ENCODE measurements at places on chromosomes 5 and 9.

GRCh38 chr9:35767458-35767857 is 13.4 kb upstream of the MSMP start:
- no peak for DNase-seq

GRCh38 chr9:124934290-124934689 is 6.6 kb downstream of the GOLGA1 start:
- no peak for DNase-seq

- no peak for DNase-seq
Measured at GRCh38 chr9:378263-378662, 163.6 kb downstream of the DOCK8 start.

DNA sequence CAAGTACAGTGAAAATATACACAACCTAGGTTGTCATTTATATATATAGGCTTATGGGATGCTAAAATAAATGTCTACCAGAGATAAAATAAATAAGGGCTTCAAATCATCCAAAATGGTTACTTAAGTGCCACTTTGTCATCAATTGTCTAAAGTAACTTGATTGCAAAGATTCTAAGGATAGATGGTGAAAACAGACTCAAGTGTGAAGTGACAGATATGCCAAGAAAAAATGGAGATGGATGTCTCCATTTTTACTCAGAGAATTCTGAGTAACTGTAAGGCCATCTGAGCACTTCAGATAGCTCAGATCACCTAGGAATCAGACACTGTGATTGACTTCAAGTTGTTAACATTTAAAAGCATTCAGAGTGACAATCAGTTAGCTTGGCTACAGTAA is 824.3 kb downstream of the PRELID2 start:
- DNase-seq, result no peak

- DNase-seq, result no peak
Measured at GRCh38 chr9:92295827-92296258, 2.3 kb upstream of the IARS1 start.

- DNase-seq, result no peak
Measured at GRCh38 chr5:142192286-142193113, 83.9 kb downstream of the NDFIP1 start.

GRCh38 chr9:95017661-95018060 is 291.2 kb downstream of the AOPEP start:
- DNase-seq, result no peak

- DNase-seq, result no peak
Measured at GRCh38 chr5:78399116-78399515, 38.7 kb downstream of the SCAMP1 start.

DNA sequence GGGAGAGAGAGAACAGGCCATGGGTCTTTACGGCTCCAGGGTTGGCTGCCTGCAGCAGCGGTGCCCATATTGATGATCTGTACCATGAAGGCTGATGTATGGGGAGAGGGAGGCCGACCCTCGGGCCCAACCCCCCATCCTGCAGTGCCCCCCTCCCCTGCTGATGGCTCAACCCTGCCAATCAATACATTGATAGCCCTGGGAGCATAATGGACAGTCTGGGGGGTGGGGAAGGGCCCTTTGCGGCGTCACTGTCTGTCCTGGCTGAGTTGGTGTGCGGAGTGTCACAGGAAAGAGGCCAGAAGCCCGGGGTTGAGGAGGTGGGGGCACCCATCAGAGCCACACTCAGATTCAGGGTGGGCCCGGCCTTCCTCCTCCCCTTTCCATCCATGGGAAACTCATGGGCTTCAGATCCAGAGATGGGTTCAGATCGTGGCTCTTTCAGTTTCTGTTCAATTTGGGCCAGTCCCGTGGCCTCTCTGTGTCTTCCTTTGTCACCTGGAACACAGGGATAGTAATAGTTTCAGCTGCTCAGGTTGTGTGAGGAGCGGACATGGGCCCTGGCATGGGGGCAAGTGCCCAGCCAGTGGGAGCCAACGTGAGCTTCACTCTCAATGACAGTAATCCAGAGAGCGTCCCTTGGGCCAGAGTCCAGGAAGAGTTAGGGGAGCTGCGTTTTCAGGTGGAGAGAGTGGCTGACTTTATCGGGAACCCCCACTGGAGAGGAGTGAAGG is 9.5 kb downstream of the FGF18 start:
- DNase-seq, result no peak

GRCh38 chr5:176711883-176712282 is 64.6 kb downstream of the TSPAN17 start:
- no peak for DNase-seq

DNA sequence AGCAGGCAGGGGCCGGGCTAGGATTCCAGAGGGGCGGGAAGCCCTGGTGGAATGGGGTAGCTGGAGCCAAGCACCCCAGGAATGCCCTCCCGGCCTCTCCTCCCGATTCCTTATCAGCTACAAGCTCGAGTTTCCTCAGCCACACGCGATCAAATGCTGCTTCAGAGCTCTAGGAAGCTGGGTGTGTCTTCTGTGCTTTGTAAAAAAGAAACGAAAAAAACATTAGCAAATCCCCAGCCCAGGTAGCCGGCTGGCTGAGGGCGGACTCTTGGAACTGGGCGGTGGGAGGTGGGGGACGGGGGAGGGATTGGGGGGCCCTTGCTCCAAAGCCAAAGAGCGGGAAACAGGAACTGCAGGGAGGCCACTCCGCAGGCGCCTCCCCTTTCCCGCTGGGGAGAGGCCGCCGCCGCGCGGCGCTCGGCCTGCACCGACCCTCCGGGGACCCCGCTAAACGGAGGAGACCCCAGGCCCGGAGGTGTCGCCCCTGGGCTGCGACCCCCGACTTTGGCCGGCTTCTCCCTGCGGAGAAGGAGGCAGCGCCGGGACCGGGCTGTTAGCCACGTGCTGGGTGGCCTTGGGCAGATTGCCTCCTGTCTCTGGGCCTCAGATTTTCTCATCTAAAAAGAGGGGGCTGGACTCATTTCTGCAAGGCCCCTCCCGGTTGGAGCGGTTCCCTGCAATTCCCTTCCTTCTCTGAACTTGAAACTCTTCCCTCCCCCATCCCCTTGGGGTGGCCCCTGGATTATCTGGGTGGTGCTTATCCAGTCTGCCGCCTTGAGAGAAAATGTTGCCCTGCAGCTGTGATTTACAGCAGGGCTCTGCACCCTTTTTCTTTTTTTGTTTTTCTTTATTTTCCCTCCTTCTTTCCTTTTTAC is 40.9 kb upstream of the FABP6 start:
- DNase-seq, result no peak

DNA sequence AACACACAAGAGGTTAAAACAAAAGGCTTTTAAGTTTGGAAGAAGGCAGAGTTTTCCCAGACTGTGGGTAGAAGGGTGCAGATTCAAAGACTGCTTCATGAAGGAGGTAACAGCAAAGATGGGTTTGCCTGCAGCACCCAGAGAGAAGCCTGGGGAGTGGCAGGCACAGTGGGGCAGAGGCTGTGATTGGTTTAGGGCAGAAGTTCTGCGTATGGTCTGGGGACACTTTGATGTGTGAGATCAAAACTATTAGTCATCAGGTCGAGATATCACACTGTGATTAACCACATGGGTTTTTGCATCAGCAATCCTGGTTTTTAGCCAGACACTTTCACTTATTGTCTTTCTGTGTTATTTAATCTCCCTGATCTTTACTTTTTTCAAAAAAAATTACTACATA is 188.8 kb upstream of the GLRA1 start:
- peak; percentile 1 for DNase-seq

- no peak for DNase-seq
Measured at GRCh38 chr9:77648234-77649108, at the start of gene GNA14. TSS of gene GNA14 (minus strand) at chr9:77648322. CDS start at chr9:77647793, 529 bp downstream.

DNA sequence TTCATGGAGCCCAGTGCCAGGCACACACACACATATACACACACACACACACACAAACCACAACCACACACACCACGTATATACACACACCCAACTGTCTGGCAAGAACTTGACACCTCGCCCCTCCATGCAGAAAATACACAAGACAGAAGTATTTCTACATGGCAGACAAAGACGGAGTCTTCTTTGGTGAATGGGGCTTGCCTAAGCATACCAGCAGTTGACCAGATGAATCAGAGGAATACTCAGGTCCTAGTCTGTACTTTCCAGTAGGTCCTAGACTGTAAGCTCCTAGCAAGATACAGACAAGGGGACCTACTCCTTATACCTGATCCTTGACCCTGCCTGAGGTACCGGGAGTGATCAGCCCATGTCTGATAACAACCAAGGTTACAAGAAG is 60.1 kb downstream of the SIL1 start:
- DNase-seq, result no peak

All from stimulated activated CD8-positive, alpha-beta memory T cell treated with anti-CD3 and anti-CD28 coated beads, Interleukin-12 subunit alpha, Interleukin-12 subunit beta, amount 100 ng/mL, for 4 hours (primary cell).